ENCODE measurements at places on chromosomes 1 and 21. TPM values are rescaled to one million over a fixed set of nuclear protein-coding genes. Genes with fewer than 3 reads are reported as not detected.
A peak's percentile ranks its signal among the peaks of the same experiment; 100 is the strongest.

Gene CFAP126
- total RNA-seq: not detected

Gene C1orf141
- total RNA-seq: not detected

Gene KIF21B
- 0.22 TPM for total RNA-seq

Gene ERICH3
- not detected for total RNA-seq

Gene NBPF3
- total RNA-seq: 3.1 TPM

Gene CASQ2
- total RNA-seq: not detected

GRCh38 chr1:232984577-232985425 lies 34.4 kb downstream of the NTPCR start:
- DNase-seq: no peak

GRCh38 chr1:154635171-154635570 lies 27.2 kb upstream of the ADAR start:
- no peak for DNase-seq

DNA sequence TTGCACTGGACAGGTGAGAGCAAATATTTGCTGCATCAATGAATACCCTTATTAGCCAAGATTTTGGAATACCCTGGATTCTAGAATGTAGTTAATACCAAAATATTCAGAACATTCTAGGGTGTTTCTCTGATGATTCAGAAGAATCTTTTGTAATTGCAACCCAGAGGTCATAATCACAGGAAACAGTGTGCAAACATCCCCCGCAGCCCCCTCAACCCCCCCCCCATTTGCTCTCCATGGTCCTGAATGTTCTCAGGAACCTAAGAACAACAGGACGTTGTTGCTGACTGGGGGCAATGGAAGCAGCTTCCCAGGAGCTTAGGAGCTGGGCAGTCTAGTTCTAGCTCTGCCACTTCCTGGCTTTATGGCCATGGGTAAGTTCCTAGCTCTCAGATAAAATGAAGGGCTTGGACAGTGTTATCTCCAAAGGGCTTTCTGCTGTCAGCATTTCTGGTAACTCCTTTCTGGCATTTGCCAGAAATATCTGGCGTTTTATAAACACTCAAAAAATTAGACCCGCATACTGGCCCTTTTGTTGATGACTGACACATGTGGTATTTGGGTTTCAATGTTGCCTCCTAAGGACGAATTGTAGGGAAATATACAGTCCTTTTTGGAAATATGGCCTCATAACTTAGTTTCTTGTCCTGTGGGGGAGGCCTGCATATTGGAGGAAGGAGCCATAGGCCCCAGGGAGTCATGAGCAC lies 178.6 kb downstream of the RRAGC start:
- no peak for DNase-seq

GRCh38 chr1:151510614-151510956 lies 602 bp upstream of the CGN start:
- no peak for DNase-seq

DNA sequence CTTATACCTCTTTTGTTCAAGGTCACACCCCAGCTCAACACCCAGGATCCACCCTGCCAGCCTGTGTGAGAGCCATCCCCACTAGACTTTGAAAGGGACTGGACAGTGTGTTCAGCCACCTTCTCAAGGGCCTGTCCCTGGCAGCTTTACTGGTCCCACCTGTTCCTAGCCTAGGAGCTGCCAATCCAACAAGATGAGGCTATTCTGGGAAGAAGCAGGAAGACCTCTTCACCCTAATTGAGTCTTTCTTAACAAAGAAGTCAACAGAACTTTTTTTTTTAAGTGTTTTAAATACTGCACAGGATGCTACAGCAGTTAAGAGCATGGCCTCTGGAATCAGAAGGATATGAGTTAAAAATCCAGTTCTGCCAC lies 95.8 kb upstream of the HOOK1 start:
- DNase-seq: no peak

DNA sequence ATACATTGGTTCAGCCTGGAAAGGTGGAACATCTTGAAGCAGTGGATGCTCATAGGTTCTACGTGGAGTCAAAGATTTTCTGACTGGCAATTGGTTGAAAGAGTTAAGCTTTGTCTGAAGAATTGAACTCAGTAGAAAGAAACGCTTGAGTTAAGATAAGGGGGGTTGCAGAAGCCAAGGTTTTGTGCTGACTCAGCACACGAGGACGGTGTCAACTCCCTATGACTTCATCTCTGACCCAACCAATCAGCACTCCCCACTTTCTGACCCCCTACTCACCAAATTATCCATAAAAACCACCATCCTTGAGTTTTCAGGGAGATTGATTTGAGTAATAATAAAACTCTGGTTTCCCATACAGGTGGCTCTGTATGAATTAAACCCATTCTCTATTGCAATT lies 2.5 kb upstream of the PINK1 start:
- no peak for DNase-seq

- no peak for DNase-seq
Observed at GRCh38 chr1:153213519-153213918, 3.9 kb upstream of the PRR9 start.

DNA sequence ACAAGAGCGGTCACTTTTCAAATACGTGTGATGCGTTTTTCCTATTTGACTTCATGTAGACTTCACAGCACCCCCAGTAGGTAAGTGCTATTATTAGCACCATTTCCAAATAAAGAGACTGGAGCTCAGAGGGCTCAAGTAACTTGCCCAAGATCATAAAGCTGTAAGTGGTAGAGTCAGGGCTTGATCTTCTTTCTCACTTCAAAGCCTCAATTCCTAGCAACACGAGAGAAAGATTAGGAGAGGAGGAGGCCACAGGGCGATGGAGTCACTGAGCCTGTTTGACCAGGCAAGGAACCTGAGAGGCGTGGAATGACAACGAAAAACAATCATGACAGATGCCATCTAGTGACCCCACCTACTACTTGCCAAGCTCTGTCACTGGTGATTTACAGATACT lies 181.0 kb downstream of the FOXD2 start:
- no peak for DNase-seq

DNA sequence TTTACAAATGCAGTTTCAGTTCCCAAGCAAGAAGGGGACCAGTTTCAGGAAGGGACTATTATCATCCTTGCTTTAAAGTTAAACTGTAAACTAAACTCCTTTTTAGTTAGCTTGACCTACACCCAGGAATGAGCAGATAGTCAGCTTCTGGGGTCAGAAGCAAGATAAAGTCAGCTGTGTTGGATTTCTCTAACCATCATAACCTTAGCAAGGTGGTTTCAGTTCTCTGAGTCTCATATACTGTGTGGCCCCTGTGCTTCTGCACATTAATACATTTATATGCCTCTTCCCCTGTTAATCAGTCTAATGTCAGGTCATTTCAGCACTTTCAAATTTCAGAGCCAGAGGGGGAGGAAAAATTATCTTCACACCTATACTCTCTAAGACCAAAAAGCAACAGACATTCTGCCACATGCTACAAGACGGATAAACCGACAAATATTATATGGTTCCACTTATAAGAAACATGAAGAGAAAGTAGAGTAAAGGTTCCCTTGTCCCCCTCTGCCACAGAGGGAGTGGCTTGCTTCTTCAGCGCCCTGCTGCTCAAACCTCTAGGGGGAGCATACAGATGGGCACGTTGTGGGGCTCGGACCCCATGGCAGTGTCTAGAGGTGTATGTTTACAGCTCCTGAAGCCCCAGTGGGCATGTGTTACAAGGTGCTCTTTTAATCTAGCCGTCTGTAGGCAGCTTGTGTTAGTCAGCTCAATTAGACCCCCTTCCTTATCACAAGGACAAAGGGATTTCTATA lies 89.1 kb downstream of the SMYD3 start:
- DNase-seq: no peak

GRCh38 chr1:6330410-6330911 lies 63.1 kb downstream of the ACOT7 start:
- no peak for DNase-seq

DNA sequence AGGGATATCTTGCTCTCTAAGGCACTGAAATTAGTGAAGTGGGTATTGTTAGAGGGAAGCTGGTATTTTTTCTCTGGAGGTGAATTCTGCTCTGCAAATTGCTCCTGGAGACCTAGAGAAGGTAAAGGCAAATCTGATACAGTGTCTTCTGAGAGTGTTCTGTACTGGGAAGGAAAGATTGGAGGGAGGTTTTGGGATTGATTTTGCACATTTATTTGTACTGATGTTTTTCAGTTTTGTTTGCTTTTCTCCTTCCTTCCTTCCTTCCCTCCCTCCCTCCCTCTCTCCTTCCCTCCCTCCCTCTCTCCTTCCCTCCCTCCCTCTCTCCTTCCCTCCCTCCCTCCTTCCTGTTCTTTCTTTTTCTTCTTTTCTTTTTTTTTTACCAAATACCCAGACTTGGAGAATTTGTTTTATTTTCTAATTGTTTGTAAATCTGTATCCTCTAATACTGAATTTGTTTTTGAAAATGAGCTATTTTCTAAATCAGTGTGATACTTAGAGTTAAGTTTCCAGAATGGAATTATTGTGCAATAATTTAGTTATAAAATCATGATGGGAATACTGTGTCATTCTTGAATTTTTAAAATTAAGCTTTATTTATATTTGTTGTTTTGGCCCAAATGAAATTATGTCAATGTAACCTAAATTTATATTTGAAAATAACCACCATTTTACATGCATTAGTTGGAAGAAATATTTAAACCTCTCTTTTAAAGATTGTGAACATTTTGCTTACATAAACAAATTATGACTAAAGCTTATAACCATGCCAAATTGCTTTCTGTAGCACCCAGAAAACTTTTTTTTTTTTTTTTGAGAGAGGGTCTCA lies 4.9 kb downstream of the CMPK1 start:
- no peak for DNase-seq

DNA sequence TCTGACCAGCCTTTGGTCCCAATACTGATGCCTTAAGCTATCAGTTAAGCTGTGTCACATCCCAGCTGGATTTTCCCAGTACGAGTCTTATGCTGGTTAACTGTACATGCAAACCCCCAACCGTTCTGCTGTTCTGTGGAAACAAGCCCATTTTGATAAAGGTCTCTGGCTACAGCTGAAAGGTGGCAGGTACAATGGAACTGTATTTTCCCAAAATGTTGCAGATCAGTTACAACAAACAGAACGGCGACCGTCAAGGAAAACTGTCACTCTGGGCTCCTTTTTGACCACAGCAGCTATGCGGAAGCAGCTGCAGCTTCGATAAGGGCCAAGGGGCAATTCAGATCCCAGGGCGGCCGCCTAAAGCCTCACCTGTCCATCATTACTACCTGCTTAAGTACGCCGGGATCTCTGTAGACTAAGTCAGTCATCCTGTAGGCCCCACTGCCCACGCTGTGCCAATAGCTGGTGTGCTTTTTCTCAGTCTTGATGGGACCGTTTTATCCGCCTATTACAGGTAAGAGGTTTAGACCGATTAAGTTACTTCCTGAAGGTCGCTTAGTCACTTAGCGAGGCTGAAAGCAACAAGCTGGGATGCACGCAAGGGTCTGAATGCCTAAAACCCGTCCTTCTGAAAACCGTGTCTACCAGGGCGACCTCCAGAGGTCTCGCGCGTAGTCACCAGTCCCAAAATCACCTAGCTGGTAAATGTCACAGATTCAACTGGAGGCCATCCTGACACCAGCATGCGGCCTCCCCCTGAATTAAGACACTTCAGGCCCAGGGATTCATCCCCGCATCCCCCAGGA lies 11.1 kb upstream of the RAB42 start:
- no peak for DNase-seq

DNA sequence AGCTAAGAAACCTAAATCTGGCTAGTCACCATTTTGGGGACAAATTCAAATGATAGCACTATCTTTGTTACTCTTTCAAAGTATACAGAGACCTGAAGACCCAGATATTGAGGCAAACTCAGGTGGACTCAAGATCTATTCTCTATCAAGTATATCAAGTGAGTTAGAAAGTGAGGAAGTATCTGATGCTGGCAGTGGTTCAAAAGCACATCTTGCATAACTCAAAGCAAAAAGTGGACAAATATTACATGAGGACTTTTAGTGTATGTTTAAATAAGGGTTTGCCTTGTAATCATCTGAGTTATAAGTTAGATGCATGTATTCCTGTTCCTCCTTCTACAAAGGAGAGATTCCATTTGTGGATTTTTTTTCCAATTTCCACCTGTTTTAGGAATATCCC lies 338.4 kb downstream of the DISC1 start:
- no peak for DNase-seq

GRCh38 chr1:39413902-39414528 lies 77.4 kb upstream of the BMP8A start:
- no peak for DNase-seq

DNA sequence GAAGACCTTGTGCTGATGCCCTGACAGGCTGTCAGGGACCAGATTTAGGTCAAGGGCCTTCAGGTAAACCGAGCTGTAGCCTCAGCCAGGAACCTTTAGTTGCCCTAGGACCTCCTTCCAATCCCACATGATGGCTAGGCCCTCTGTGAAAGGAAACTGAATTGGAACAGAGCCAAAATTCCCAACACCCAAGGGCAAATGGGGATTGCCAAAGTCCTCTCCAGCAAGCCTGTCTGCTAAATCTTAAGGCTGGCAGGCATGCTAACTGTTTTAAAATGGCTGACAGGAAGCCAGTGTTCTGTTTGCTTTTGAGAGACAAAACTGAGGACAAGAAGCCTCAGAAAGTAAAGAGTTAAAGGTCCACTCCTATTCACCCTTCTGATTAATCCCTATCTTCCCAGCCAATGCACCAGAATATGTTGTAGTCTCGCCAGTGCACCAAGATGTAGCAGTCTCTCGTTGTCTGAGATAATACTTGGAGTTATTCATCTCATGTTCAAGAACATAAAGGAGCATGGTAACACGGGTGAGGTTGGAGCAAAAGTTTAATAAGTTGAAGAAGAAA lies 35.1 kb downstream of the MSTO1 start:
- no peak for DNase-seq

GRCh38 chr1:104702731-104703130 lies 953.0 kb downstream of the AMY1C start:
- peak; percentile 12 for DNase-seq

DNA sequence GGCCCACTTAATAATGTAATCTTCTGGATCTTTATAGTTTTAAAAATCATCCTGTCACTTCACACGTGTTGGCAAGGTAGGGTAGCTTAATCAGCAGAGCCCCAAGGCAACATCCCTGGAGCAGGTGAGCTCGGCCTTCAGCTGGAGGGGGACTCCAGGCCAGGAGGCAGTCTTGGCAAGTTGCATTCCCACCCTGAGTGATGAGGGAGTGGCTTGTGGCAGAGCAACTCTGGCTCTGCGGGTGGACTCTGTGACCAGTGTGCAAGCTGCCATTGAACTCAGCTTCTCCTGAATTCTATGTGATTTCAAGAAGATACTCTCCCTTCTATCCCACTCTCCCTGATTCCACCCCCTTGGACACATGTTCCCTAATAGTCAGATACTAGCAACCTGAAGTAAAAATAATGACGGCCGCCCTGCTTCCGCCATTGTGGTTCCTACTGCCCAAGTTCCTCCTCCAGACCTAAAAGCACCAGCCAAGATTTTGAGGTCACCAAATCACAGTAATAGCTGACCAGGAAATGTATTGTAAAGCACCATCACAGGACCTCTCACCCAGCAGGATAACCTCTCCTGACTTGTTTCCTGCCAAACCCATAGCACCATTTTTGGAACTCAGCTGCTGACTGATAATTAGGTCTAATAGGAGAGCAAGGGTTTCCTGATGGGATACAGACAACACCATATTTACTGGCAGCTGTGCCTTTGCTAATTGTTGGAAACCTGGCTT lies 11.5 kb upstream of the LYST start:
- DNase-seq: no peak

DNA sequence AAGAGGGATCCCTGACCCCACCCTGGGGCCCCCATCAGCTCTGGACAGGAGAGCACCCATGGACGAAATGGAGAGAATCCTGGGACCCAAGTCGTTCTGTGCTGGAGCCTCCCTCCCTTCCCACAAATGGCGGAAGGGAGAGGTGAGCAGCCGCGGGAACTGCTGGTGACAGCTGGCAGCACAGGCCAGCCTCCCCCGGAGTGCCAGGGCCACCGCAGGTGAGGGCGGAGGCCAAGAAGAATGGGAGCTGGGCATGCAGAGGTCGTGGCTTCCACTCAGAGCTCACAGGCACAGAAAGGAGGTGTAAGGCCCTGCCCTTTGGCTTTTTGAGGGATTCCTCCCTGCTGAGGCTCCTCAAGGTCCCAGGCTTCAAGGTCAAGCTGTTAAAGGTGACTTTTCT lies 24.6 kb downstream of the SLC1A7 start:
- DNase-seq: no peak

Measured in NCI-H460 (cell line).